Osteoblast (primary cell): ENCODE measurements at places on chromosomes 3 and 15.

- no peak for DNase-seq
Measured at GRCh38 chr3:73141525-73141924, 80.1 kb downstream of the EBLN2 start.

DNA sequence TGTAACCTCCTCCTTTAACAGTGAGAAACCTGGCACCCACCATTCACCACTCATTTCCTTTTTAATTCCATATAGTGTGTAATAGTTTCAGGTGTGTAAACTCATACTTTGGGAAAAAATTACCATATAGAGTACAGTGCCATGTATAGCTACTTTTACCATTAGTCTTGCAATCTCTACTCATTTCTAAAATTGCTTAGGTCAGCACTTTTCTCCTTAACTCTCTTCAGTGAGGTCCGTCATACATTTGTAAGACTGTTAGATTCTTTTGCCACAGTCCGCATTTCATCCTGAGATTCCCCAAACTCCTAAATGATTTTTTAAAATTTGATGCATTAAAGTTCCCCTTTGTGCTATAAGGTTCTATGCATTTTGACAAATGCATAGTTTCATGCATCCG is 238.3 kb upstream of the ATP10A start:
- H3K27ac ChIP-seq: no peak overlapping the region
- H3K27me3 ChIP-seq: no peaks in the 10 kb centered on the region
- no peaks in the 10 kb centered on the region for H3K36me3 ChIP-seq
- H3K4me3 ChIP-seq: no peak overlapping the region

GRCh38 chr15:47437491-47437890 is 279.8 kb upstream of the SEMA6D start:
- H3K4me3 ChIP-seq: no peak overlapping the region
- H3K36me3 ChIP-seq: no peaks in the 10 kb centered on the region
- no peak for DNase-seq
- H3K4me1 ChIP-seq: peaks cover 7% of the 10 kb centered on the region

- H3K4me3 ChIP-seq: no peak overlapping the region
- no peak for DNase-seq
- H3K27me3 ChIP-seq: peaks cover 11% of the 10 kb centered on the region
- no peaks in the 10 kb centered on the region for H3K36me3 ChIP-seq
- H3K27ac ChIP-seq: no peak overlapping the region
Measured at GRCh38 chr3:194262176-194262924, 88.8 kb downstream of the CPN2 start.

- no peak overlapping the region for H3K4me3 ChIP-seq
- no peak overlapping the region for H3K27ac ChIP-seq
- no peak for DNase-seq
Measured at GRCh38 chr3:20652231-20652986, 466.4 kb upstream of the SGO1 start.

- H3K27me3 ChIP-seq: no peaks in the 10 kb centered on the region
- H3K27ac ChIP-seq: no peak overlapping the region
- no peaks in the 10 kb centered on the region for H3K4me1 ChIP-seq
- no peak overlapping the region for H3K4me3 ChIP-seq
Measured at GRCh38 chr3:19270481-19270880, 122.2 kb downstream of the KCNH8 start.

DNA sequence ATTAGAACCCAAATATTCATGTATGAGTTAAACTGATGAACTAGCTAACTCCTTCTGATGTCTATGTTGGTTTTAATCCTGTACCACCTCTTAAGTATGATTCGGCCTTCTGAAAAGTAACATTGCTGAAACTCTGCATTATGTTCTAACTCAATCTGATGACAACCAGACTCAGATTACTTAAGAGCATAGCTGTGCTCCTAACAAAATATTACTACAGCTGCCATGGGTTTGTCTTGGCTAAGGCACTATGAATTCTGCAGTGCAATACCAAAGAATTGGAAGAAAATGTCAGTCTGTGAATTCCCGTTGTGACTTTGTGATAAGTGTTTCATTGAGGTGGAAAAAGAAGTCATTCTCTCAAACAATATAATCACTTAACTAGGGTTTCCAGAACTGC is 224.4 kb downstream of the ZMAT3 start:
- no peaks in the 10 kb centered on the region for H3K27me3 ChIP-seq
- no peaks in the 10 kb centered on the region for H3K36me3 ChIP-seq
- no peak for DNase-seq
- H3K27ac ChIP-seq: peak overlapping the region; percentile 64
- no peak overlapping the region for H3K4me3 ChIP-seq
- H3K4me1 ChIP-seq: peaks cover 22% of the 10 kb centered on the region

- peak overlapping the region; percentile 72 for H3K4me3 ChIP-seq
- H3K27ac ChIP-seq: peak overlapping the region; percentile 99
- DNase-seq: peak; percentile 96
- peaks cover 44% of the 10 kb centered on the region for H3K36me3 ChIP-seq
- H3K4me1 ChIP-seq: peaks cover 46% of the 10 kb centered on the region
- no peaks in the 10 kb centered on the region for H3K27me3 ChIP-seq
Measured at GRCh38 chr3:125051715-125052581, 3.8 kb downstream of the HEG1 start.

- peaks cover 21% of the 10 kb centered on the region for H3K4me1 ChIP-seq
- H3K27me3 ChIP-seq: no peaks in the 10 kb centered on the region
- H3K27ac ChIP-seq: peak overlapping the region; percentile 5
- no peak overlapping the region for H3K4me3 ChIP-seq
- no peak for DNase-seq
- peaks cover 96% of the 10 kb centered on the region for H3K36me3 ChIP-seq
Measured at GRCh38 chr15:48469681-48470080, 138.5 kb downstream of the DUT start.

- no peak overlapping the region for H3K4me3 ChIP-seq
- H3K36me3 ChIP-seq: no peaks in the 10 kb centered on the region
- H3K27me3 ChIP-seq: no peaks in the 10 kb centered on the region
- DNase-seq: no peak
Measured at GRCh38 chr3:140593766-140594165, 84.1 kb upstream of the TRIM42 start.

- no peak overlapping the region for H3K27ac ChIP-seq
- H3K4me1 ChIP-seq: peaks cover 21% of the 10 kb centered on the region
- H3K36me3 ChIP-seq: no peaks in the 10 kb centered on the region
Measured at GRCh38 chr3:99878005-99878404, 60.3 kb downstream of the CMSS1 start.

DNA sequence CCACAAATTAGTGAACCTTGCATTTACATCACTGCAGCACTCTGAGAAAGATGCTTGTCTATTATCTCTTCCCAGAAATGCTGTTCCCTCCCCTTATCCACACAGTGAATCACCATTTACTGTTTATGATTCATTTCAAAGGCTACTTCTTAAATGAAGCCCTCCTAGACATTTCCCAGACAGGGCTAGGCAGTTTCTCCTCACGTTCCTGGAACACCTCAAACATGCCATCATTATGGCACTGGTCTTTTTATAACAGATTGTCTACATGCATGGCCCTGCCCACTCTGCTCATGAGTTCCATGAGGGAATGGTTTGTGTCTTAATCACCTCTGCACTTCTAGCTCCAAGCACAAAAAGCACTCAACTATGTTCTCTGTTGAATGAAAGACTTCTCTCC is 32.2 kb upstream of the TM2D3 start:
- no peaks in the 10 kb centered on the region for H3K27me3 ChIP-seq
- peaks cover 4% of the 10 kb centered on the region for H3K4me1 ChIP-seq
- DNase-seq: peak; percentile 30
- H3K36me3 ChIP-seq: peaks cover 4% of the 10 kb centered on the region
- peak overlapping the region; percentile 58 for H3K27ac ChIP-seq

DNA sequence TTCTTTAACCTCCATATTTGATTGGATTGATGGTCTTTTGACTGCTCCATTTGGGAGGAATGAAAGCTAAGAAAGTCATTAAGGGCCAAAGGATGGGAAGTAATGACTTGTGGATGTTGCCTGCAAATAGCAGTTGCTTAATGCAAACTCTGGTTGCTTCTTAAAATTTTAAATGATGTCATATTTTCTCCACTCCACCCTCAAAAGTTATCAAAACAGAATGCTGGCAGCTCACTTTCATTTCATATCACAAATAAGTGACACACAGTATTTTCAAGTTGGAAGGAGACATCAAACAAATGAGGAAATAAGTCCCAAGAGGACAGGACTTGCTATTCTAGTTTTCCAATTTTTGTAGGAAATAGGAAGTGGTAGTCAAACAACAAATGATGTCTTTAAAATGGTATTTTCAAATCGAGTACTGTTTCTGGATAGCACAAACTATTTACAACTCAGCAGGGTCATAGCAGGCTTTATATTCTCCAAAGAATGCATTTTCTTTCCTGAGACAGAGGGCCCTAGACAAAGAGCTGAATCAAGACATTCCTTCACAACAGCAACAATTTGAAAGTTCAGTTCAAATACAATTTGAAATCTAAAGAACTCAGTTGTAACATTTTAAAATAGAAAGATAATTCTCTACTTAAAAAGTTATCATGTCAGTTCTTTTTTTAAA is 165.1 kb upstream of the UBE2E1 start:
- DNase-seq: no peak
- no peaks in the 10 kb centered on the region for H3K27me3 ChIP-seq
- no peak overlapping the region for H3K4me3 ChIP-seq
- H3K27ac ChIP-seq: no peak overlapping the region
- no peaks in the 10 kb centered on the region for H3K36me3 ChIP-seq

- no peaks in the 10 kb centered on the region for H3K36me3 ChIP-seq
- no peak overlapping the region for H3K27ac ChIP-seq
- H3K4me3 ChIP-seq: no peak overlapping the region
- DNase-seq: no peak
- H3K4me1 ChIP-seq: no peaks in the 10 kb centered on the region
Measured at GRCh38 chr3:182609575-182610156, 183.6 kb upstream of the ATP11B start.

GRCh38 chr3:72171463-72171881 is 386.5 kb upstream of the PROK2 start:
- no peaks in the 10 kb centered on the region for H3K27me3 ChIP-seq
- no peak overlapping the region for H3K4me3 ChIP-seq
- H3K36me3 ChIP-seq: no peaks in the 10 kb centered on the region
- peak overlapping the region; percentile 43 for H3K27ac ChIP-seq
- peaks cover 15% of the 10 kb centered on the region for H3K4me1 ChIP-seq

DNA sequence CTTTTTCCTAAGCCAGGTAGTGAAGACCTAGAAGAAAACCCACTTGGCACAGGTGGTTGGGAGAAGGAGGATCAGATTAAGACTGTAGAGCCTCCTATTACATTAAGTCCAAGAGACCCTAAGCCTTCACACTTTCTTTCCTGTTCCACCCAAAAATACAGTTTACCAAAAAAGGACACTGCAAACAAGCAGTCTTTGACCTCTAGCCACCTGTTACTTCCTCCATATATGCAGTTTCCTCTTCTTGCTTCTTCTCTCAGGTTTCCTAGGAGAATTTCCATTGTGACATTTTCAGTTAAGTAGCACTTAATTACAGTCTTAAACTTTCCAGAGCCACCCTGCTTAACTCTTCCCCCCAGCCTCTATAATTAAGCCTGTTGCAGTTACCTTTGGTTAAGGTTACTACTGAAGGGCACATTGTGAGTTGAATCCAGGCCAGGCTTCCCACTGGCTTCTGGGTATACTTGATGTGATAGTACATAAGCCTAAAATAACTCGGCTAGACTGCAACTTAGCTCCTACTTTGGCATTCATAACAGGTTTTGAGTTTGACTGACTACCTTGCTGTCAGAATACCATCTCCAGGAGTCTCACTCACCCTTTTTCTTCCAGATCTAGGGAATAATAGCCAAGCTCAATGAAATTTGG is 114.2 kb upstream of the UMPS start:
- H3K27me3 ChIP-seq: no peaks in the 10 kb centered on the region
- H3K4me1 ChIP-seq: peaks cover 6% of the 10 kb centered on the region
- H3K4me3 ChIP-seq: no peak overlapping the region
- DNase-seq: no peak

DNA sequence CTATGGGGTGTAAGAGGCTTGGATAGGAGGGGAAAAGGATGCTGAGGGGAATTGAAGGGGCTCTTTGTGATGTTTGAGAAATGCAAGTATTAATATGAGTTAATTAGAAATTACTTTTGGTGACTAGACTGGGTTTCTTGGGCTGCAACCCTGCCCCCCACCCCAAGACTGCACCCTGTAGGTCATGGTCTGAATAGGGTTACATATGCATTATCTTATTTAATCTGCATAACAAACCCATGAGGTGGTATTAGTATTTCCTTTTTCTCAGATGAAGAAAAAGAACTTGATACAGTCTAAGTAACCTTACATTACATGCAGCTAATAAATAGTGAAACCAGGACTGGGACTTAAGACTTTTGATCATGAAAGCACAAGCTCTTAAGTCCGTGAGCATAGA is 5.6 kb upstream of the ZBTB38 start:
- no peaks in the 10 kb centered on the region for H3K36me3 ChIP-seq
- DNase-seq: no peak
- H3K27me3 ChIP-seq: no peaks in the 10 kb centered on the region
- no peak overlapping the region for H3K27ac ChIP-seq
- H3K4me1 ChIP-seq: peaks cover 34% of the 10 kb centered on the region
- H3K4me3 ChIP-seq: no peak overlapping the region

DNA sequence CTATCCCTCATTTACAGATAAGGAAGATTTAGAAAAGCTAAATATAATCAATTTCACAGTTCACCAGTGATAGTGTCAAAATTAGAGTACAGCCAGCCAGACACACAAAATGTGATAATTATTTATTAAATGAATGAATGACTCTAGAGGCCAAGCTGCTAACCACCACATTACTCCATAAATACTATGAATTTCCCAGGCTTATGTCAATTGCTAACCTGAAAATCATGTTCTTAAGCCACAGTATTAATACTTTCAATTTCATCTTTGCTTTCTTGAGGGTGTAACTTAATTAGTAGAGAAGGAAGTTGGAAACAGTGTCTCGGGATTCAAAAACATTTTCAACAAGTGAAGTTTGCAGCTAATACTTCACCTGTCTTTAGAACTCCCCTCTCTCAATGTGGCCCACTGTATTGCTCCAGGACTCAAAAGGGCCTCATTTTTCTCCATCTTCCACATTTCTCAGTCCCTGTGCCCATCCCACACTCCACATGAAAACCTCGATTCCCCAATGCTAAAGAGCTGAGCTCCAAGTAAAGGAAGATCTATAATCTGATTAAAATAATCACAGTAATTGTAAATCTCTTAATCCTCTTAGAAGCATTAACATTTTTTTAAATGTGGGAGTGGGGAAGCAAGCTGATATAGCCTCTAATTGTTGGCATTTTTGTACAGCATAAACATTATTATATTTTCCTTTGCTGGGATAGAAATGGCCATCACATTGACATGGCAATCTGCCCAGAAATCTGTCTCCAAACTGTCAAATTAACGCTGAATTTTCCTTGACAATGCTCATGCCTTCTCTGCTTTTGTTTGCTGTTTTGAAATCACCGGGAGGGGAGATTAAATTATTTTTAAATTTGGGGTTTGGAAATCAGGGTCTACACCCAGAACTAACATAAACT is 765.1 kb downstream of the ROBO1 start:
- H3K36me3 ChIP-seq: no peaks in the 10 kb centered on the region
- DNase-seq: no peak
- no peak overlapping the region for H3K27ac ChIP-seq
- H3K4me1 ChIP-seq: peaks cover 14% of the 10 kb centered on the region

GRCh38 chr15:65791335-65792137 is 557 bp downstream of the DENND4A start:
- H3K36me3 ChIP-seq: no peaks in the 10 kb centered on the region
- DNase-seq: peak; percentile 72
- H3K27me3 ChIP-seq: no peaks in the 10 kb centered on the region
- H3K4me1 ChIP-seq: peaks cover 26% of the 10 kb centered on the region
